Activated naive CD8-positive, alpha-beta T cell treated with anti-CD3 and anti-CD28 coated beads for 36 hours (primary cell): ENCODE measurements at places on chromosomes 6 and 20. TPM values are rescaled to one million over a fixed set of nuclear protein-coding genes. Genes with fewer than 3 reads are reported as not detected.
A peak's percentile ranks its signal among the peaks of the same experiment; 100 is the strongest.

- no peak for DNase-seq
Observed at GRCh38 chr6:221531-222349, 70.5 kb upstream of the DUSP22 start.

DNA sequence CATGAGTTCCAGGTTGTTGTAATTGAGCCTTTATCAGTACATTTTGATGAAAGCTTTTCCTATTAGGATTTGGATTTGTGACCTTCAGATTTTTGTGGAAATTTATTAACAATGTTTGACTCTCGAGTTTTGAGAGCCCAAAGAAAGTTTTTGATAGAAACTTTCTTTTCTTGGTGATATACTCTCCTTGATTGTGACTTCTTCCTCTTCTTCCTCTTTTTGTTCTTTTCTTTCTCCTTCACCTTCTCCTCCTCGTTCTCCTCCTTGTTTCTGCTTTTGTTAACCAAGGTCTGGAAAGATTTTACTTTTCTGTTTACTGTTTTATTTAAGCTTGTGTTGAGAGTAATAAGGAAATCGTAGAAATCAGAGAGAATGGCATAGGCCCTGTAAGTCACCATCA lies 182.4 kb downstream of the TRIM27 start:
- no peak for DNase-seq

DNA sequence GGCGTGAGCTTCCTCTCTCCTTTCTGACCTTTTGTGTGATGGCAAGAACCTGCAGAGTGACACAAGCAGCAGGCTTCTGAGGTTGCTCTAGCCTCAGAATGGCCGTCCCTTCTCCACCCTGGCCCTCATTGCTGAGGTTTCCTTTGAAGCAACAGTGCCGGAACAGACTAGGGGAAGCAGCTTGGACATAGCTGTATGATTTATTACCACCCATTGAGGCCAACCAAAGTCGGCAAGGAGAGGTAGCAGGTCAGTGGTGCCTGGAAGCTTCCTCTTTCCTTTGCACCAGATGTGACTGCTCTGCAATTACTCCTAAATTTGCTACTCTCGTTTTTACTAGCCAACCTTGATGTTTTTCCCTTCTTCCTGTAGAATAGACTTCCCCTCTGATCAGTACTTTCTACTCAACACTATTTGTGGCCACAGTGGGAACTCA lies 31.4 kb downstream of the PTPN1 start:
- DNase-seq: no peak

GRCh38 chr6:169175360-169175887 lies 78.2 kb downstream of the THBS2 start:
- DNase-seq: no peak

- no peak for DNase-seq
Observed at GRCh38 chr6:125511809-125512396, 210.1 kb upstream of the HDDC2 start.

MCHR2 gene
- total RNA-seq: not detected

PI3 gene
- total RNA-seq: not detected

DNA sequence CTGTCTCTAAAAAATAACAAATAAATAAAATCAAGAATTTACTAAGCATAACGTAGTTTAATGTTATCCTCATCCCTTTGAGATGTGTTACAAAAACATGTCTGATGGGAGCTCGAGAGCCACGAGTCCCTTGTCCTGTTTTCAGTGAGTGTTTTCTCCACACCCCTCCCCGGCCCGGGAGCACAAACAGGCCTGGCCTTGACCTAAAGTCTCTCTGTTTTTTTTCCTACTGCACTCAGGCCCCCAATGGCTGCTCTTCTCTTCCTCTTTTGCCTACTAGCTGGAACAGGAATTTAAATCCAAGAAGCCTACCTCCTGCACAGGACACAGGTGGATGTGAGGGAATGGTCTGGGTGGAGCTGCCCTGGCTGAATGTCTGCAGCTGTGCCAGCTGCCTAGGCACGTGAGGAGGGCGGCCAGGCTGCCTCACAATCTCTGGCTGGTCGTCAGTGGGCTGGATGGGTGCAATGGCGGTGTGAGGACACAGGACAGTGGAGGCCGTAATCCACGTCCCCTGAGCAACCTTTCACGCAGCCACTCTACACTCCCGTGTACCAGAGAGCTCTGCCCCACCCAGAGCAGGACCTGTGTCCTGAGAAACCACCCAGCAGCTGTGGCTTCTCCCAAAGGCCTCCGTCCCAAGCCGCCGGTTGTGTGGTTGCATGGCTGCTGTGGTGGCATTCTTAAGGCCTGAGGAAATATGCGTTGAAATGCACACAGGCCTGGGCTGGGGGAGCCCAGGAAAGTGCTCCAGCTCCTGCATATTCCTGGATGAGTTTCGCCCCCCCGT lies 117.5 kb downstream of the FAM120B start:
- DNase-seq: no peak

GRCh38 chr6:33314515-33314942 lies 651 bp upstream of the TAPBP start:
- DNase-seq: peak; percentile 73

CYP24A1 gene
- not detected for total RNA-seq

DNA sequence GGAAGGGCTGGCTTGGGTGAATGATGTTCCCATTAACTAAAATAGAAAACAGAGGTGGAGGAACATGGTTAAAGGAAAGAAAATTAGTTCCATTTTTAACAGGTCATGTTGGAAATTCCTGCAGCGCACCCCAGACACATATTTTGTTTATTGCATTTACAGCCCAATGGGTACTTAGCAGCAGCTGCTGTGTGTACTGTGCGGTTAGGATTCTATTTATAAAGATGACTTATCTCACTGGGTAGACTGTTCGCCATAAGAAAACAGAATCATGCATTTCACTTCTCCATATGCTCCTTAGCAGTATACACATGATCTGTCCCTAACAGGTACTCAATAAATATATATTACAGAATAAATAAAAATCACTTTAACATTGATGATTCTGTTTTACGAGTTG lies 135.8 kb downstream of the SLC35F1 start:
- no peak for DNase-seq

GRCh38 chr20:46423882-46424482 lies 17.6 kb upstream of the ELMO2 start:
- DNase-seq: no peak

GRCh38 chr20:62319346-62319909 lies 16.6 kb downstream of the ADRM1 start:
- no peak for DNase-seq

GRCh38 chr20:641516-641875 lies 11.5 kb downstream of the SRXN1 start:
- no peak for DNase-seq

LAMA5 gene
- total RNA-seq: 0.91 TPM

GRCh38 chr20:17316316-17317038 lies 89.6 kb downstream of the PCSK2 start:
- no peak for DNase-seq

- DNase-seq: no peak
Observed at GRCh38 chr6:128156321-128157111, 255.7 kb upstream of the THEMIS start.

C6orf132 gene
- total RNA-seq: 0.18 TPM

GRCh38 chr20:4369798-4370124 lies 351.9 kb upstream of the PRND start:
- DNase-seq: peak; percentile 37

GRCh38 chr6:44621846-44622245 lies 234.3 kb downstream of the CDC5L start:
- DNase-seq: no peak

DNA sequence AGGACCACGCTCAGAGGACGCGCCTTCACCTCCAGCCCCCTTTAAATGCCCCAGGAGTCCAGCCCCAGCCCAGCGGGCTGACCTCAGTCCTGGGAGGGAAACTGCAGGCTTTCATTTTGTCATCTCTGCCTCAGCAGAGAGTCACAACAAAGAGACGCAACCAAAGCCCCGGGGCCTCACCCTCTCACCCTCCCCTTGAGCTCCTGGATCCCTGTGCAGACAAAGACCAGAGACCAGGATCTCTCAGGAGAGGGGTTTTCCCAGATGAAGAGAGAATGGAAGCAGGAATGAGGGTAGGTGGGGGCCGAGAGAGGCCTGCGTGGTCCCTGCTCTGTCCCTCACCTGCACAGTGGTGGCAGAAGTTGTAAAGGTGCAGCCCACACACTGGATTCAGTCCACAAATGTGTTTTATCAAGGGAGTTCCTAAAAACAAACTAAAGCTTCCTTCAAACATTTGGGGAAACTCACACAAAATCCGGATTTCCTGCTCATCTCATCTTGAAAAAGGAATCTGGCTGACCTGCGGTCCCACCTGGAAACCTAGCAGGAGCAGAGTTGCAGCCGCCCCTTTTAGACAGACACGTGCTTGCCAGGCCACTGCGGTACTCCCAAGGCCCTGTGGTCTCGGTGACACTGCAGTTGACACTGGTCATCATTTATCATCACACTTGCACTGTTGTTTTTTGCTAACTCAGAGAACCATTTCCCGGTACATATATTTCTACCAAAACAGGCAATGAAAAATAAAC lies 27.1 kb downstream of the PTGIS start:
- no peak for DNase-seq

AGER gene
- total RNA-seq: 11.5 TPM

- DNase-seq: no peak
Observed at GRCh38 chr20:59007665-59008511, 834 bp upstream of the CTSZ start.

- DNase-seq: peak; percentile 30
Observed at GRCh38 chr20:50510706-50511542, 741 bp downstream of the PTPN1 start.

GRCh38 chr20:23032750-23033078 lies 2.4 kb upstream of the SSTR4 start:
- no peak for DNase-seq

DNA sequence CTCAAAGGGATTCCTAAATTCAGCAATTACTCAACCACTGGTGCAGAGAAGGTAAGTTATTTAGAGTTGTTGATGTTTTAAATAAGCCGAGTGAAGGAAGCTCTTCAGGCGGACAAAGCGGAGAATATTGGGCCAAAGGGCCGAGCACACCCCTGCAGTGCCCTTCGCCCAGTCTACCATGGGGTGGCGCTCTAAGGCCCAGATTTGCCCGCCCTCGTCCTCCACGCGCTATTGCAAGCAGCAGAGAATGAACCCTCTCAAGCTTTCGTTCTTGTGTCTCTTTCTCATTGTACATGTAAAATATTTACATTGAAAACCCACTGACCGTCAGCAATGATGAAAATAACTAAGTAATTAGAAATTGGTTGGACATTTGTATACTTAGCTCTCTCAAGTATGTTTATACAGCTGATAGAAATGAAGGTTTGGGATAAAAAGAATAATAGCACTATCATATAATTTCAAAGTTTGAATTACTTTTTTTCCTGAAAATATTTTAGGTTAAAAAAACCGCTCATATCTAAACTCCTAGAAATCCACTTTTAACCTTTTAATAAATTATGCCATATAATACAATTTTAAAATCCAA lies 195.0 kb upstream of the CEP162 start:
- DNase-seq: peak; percentile 12

SIRPD gene
- not detected for total RNA-seq

BACH2 gene
- 78.0 TPM for total RNA-seq

- DNase-seq: no peak
Observed at GRCh38 chr20:18847226-18847755, 33.7 kb downstream of the SCP2D1 start.

DNA sequence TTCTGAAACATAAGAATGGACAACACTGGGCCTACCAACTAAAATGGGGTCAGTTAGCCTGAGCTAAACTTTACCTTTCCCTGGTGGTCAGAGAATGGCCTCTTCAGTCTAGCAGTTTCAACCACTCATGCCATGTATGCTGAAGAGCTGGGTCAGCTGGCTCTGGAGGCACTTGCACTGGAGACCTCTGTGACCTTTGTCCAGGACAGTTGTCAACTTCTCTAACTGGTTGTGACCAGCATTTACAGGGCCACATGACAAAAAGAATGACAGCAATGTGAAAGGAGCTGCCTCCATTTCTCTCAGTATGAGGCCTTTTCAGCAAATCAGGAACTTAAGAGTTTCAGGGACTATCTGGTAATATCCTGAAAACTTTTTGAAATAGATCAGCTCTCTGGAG lies 59.9 kb upstream of the TMEM30A start:
- DNase-seq: no peak

DNA sequence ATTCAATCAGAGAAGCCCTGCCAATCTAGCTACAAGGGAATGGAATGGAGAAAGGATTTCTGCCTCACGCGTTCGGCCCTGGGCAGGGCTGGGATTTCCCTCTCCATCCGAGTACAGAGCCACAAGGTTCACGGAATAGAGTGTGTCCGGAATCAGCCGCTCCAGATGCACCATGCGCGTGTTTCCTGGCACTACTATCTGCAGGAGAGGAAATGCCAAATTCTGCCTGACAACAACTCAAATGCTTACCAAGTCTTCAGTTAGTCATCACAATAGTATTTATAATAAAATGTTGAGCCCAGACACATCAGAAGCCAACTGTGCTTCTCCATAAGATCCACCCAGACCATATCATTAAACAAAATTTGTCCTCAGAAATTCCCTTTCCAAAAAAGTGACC lies 75.1 kb downstream of the COL12A1 start:
- no peak for DNase-seq

DNA sequence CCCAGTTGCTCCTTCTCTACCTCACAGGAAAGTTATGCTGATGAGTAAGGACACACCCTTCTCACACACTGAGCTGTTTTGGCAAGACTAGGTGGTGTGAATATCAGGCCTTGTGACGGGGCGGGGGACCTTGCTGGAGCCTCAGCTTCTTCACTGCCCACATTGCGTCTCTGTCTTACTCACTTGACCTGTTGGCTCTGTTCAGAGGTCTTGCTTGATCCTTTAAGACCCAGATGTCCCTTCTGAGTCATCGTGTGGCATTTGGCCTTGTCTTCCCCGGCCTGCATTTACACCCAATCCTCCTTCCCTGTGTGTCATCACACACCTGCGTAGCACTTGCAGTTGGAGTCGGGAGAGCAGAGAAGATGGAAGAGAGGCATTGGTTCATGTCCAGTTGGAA lies 8.3 kb upstream of the PRND start:
- DNase-seq: no peak

GRCh38 chr20:47708140-47708807 lies 77.0 kb downstream of the SULF2 start:
- no peak for DNase-seq

GRCh38 chr6:31528307-31528777 lies 420 bp upstream of the MCCD1 start:
- no peak for DNase-seq

DNA sequence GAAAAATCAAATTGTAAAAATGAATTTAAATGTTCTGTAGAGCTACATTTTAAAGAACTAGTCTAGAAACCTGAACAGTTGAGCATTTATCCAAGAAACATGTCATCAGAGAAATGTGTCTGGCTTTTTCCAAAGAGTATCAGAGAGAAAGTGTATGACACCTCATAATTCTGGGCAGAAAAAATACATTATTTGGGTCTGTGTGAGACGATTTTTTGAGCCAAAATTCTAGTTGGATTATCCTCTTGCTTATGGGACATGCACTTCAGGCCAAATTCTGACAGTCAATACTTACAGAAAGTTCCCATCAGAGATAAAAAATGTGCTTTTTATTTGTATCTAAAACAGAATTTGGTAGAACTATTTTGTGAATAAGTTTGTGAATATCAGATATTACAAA lies 1242.7 kb downstream of the EPHA7 start:
- no peak for DNase-seq

PXDC1 gene
- 0.18 TPM for total RNA-seq
